ENCODE measurements at places on chromosomes 2 and 18.

DNA sequence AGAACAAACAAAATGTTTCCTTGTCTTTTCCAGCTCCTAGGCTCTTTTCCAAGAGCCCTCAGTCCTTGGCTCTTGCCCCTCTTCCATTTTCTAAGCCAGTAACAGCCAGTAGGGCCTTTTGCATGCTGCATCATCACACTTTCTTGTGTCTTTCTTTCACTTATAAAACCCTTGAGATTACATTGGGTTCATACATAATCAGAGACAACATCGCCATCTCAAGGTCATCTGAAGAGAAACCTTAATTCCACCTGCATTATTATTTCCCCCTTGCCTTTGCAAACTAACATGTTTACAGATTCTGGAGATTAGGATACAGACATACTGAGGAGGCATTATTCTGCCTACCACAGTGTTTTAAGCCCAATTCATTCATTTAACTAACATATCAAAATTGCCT lies 697.3 kb downstream of the TRIB2 start:
- DNase-seq: no peak

GRCh38 chr2:191566344-191566743 lies 111.6 kb upstream of the NABP1 start:
- peak; percentile 63 for DNase-seq

DNA sequence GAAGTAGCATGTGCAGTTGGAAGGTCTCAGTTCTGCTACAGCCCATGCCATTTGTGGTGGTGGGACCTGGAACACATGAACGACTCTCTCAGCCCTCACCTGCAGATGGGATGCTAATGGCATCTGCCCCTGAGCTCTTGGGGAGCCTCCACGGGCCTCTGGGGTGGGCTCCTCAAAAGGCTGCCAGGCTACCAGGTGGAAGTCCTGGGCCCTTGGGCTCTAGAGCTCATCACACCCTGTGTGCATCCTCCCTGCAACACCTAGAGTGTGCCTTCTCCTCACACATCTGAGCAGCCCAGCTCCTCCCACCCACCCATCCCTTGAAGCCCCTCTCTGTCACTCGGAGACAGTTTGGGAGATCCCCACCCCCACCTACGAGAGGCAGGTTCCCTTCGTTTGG lies 231.8 kb upstream of the MYT1L start:
- DNase-seq: no peak

GRCh38 chr18:22974001-22974400 lies 40.9 kb downstream of the RBBP8 start:
- no peak for DNase-seq

GRCh38 chr2:143415571-143415970 lies 286.4 kb downstream of the ARHGAP15 start:
- DNase-seq: no peak

GRCh38 chr2:43806719-43807031 lies 32.0 kb downstream of the ABCG5 start:
- no peak for DNase-seq

DNA sequence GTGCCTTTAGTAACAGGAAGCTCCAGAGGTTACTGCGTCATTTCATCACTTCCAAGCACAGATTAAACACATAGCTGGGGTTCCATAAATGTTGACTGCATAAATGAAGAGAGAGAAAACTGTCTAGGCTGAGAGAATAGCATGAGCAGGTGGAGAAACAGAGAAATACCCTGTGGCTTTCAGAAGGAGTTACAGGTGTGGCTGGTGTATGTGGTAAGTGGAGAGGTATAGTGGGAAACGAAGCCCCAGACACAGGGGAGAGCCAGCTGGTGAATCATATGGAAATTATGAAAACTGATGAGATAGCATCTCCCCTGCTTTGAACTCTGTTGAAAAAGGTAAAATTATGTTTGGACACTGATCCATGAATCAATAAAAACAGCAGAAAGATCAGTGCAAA lies 807.4 kb upstream of the POU3F3 start:
- DNase-seq: no peak

DNA sequence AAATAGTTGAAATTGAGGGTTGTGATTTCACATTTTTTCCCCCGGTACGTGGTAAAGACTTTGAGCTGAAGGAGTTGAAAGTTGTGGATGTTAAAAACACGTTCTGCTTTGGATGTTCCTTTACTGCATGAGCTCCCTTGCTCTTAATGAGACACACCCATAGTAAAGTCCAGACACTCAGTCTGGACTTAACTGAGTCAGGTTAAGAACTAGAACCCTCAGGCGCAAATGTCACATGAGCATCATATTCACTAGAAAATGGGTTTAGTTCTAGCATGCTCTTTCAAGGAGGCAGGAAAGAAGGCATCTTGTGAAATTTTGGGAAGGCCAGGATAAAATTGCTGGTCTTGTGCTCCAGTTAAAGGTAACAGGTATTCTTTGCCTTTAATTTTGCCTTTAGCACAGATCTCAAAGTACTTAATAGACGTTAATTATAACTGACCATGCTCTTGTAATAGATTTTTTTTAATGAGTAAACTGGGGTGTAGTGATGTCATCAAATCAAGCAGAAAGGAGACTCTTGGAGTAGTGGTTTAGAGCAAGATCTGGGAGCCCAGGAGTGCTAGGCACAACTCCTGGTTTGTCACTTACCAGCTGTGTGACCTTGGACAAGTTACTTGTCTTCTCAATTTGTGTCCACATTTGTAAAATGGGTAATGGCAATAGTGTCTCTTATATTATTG lies 20.6 kb downstream of the ITGA6 start:
- DNase-seq: no peak

GRCh38 chr2:218323526-218324472 lies 31.5 kb upstream of the TMBIM1 start:
- DNase-seq: no peak

- no peak for DNase-seq
Observed at GRCh38 chr2:103161456-103162289, 399.8 kb downstream of the TMEM182 start.

- no peak for DNase-seq
Observed at GRCh38 chr2:127640082-127641072, 5.6 kb upstream of the GPR17 start.

DNA sequence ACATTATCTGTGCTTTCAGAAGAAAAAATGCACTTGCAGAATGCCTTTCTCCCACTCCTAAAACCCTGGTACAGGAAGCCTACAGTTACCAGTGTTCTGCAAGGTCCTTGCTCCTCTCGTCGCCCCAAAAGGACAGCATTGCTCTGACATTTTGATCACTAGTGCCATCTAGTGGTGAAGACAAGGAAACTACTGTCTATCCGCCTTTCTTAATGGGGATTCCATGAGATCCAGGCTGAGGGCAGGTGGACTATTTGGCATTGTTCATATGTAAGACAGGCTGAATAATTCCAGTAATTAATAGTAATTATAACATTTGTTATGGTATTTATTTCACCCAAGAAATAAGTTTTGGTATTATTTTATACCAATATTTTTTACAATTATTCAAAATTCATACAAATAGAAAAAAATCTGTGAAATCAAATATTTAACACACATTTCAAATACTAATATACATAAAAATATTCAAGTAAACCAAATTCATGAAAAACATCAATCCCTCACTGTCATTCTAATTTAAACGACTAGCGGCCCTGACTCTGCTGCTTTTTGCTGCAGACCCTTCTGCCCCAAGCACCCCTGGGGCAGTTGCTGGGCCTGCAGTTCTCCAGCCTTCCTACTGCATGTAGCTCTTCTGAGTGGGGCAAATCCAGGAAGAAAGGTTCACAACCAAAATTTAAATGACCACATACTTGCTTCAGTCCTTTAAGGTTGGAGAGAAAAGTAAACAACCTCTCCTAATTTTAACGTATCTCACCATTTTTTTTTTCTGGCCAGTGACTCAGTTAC lies 19.0 kb downstream of the TPGS2 start:
- peak; percentile 27 for DNase-seq

- no peak for DNase-seq
Observed at GRCh38 chr18:54530285-54530684, 60.8 kb upstream of the DYNAP start.

DNA sequence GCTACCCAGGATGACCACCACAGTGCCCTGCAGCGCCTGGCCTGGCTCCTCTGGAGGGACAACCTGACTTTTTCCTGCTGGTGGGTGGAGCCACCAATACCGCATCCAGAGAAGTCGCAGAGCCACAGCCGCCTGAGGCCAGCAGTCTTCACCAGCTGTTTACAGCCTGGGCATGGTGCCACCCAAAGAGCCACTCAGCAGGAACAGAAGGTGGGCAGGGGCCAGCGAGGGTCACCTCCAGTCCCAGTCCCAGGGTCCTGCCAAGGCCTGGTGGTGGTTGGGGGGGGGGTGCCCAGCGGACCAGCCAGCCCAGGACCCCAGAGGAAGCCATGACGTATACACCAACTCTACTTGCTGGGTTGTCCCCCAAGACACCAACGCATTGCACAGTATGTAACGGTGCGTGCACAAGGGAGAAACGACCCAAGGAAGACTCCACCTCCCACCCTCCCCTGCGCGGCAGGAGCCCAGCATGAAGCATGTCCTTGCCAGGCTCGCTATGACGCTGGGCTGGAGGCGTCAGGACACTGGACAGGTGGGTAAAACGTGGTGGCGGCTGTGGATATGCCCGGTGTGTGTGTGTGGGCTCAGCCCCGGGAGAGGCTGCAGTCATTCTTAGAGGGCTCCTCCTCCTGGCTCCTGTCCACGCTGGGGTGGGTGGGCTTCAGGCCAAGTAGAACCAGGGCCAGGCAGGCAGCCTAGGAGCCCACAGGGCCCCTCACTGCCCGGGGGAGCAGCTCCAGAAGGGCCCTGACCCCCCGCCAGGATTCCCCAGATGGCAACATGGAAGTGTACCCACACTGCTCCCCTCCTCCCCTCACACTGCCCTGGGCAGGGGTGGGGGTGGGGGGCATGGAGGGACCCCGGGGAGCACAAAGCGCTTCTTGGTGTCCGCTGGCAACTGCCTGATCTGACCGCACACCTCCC lies 49.3 kb downstream of the HS6ST1 start:
- DNase-seq: peak; percentile 5

DNA sequence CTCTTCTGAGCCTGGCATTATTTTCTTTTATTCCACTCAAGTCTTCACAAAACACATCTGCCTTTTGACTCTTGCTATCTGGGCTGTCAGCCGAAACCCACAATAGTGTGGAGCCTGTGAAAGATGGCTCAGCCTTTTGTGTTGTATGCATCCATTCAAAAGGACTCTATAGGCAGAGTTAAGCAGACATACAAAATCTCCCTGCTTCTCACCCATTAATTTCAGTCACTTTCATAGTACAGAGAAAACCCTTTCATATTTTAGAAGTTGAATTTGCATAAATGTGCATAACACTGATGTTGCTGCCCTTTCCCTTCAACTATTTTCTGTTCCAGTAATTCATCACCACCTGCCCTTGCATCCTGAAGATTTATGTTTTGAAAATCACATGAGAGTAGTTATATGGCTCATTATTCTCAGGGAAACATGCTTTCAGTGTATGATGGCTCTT lies 154.6 kb downstream of the EVA1A start:
- DNase-seq: no peak

- no peak for DNase-seq
Observed at GRCh38 chr2:168212167-168212566, 35.2 kb downstream of the STK39 start.

DNA sequence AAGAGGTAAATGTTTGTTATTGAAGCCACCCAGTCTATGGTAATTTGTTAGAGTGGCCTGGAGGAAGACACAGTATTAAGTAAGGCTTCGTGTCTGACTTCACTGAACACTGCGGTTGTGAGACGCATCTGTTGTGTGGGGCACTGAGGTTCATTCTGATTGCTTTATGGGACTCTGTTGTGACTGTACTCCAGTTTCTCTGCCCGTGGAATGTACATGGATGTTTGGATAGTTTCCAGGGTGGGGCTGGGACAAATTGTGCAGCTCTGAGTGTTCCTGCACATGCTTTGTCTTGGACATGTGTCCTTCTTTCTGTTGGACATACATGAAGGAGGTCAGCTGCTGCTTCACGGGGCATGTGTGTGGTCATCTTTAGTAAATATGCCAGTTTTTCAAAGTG lies 58.6 kb downstream of the ODC1 start:
- DNase-seq: no peak

- DNase-seq: no peak
Observed at GRCh38 chr18:6368017-6368416, 46.7 kb downstream of the L3MBTL4 start.

DNA sequence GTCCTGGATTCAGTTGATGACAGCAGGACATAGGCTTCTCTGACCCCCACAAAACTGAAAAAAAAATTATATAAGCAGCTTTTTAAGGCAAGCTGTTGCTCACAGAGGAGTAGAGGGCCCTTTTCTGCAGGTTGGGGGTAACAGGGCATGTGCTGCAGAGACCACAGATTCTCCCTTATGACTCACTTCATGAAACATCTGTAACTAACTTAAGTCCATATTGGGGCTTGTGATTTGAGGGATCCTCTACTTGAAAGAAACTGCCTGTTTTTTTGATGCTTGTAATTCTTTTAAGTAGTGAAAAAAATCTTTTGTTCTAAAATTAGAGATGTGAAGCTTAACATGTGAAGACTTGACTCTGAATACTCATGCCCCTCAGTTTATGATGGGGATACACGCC lies 33.4 kb downstream of the XRCC5 start:
- no peak for DNase-seq

DNA sequence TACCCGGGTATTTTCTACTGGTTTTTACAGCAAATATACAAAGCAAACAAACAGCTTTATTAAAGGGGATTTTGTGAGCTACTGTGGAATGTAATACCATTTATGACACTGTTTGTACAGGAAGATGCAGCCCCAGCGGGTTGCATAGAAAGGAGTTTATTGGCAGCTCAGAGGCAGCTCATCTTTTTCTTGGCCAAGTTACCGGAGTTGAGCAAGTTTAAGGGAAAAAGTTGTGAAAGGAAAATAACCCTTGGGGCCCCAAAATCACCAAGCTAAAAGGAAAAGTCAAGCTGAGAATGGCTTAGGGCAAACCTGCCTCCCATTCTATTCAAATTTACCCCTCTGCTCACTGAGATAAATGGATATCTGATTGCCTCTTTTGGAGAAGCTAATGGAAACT lies 60.8 kb downstream of the MOB4 start:
- no peak for DNase-seq

DNA sequence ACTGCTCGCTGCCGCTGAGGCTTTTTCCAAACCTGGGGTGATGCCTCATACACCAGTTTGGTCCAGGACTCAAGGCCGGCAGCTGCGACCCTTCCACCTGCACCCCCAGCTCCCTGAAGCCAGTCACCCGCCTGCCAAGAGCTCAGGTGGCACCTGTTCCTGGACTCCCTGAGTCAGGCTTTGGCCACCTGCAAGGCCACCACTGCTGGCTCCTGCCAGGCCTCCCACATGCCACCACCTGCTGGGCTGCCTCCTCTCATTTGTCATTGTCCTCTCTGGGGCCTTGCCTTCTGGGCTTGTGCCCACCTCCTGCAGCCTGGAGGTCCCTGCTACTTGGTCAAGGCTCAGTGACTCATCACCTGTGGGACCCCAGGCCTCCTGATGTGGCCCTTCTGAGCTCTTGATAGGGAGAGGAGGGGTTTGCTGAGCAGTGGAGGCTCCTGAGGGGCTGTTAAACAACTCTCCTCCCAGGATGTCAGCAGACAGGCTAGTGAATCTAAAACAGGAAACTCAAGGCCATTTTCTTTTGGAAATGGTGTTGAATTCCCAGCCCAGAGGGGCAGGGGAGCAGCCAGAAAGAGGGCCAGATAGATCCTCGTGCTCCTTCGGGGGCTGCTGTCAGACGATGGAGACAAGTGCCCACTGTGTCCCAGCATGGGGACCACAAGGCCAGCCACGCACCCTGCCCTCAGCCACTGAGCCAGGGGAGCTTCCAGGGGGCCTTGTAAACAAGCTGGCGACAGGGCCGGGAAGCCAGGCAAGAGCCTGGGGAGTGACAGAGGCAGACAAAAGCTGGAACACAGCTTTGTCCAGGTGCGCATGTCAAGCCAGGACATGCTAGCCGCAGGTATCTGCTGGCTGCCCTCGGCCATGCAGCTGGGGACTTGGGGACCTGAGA lies 416.8 kb downstream of the LRATD1 start:
- DNase-seq: no peak

GRCh38 chr2:200747668-200748618 lies 63.8 kb upstream of the BZW1 start:
- no peak for DNase-seq

Measured in T-helper 1 cell (primary cell).